MG63 (cell line): ENCODE measurements at places on chromosomes 2 and 18. TPM values are rescaled to one million over a fixed set of nuclear protein-coding genes. Genes with fewer than 3 reads are reported as not detected.

XDH gene
- 0.69 TPM in 1 of 2 replicates, not detected in the other for total RNA-seq

TBR1 gene
- not detected in 2 replicates for total RNA-seq

HJURP gene
- total RNA-seq = 59.1 and 67.1 TPM in 2 replicates

CCDC150 gene
- 3.3 and 3.5 TPM in 2 replicates for total RNA-seq

DNA sequence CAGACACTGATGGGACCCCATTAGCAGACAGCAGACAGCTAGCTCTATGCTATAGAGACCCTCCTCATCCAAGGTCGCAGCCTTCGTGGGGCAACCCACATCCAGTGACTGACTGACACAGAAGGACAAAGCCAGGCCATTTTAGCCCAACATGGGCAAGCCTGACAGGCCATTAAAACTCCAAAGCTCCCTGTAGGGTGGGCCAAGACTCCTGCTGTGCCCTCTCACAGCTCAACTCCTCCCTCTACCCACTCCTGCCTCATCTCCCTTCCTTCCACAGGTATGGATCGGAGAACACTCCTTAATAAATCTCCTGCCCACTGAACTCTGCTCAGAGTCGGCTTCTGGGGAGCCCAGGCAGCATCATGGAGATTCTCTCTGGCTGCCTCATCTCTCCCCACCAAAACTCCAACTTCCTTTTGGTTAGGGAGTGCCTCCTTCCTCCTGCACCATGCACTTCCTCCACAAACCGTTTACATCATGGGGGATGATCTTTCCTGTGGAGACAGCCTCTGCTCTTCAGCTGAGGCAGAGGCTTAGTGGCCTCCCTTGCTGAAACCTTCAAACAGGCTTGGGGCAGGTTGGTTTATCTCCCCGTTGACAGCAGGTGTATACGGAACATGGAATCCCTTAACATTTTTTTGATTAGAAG lies 86.5 kb downstream of the ACTR3 start:
- DNase-seq = no peak

DNA sequence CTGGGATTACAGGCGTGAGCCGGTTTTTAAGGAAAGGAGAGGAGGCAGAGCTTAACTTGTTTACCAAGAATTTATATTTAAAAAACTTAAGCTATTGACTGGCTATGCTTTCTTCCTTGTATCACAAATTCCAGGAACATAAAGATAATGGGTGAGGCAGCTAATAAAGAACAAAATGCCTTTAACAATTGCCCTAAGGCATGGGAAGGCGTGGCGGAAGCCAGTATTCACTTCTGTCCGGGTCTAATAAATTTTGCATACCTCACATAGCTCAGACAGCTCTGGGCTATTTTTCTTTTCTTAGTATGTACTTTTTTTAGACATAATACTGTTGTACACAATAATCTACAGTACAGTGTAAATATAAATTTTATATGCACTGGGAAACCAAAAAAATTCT lies 1.0 kb upstream of the LDAH start:
- DNase-seq = no peak

GRCh38 chr2:44740678-44741077 lies 200.8 kb upstream of the SIX3 start:
- peak; percentile 48 for DNase-seq

- DNase-seq = no peak
These were observed 16.5 kb upstream of the MTCL1 start for GRCh38 chr18:8688816-8689215.
